ENCODE measurements at places on chromosomes 1 and 21.
A peak's percentile ranks its signal among the peaks of the same experiment; 100 is the strongest.

- no peak for DNase-seq
These were observed 266.0 kb downstream of the GPR52 start for GRCh38 chr1:174713796-174714195.

GRCh38 chr1:162823231-162823630 is 32.7 kb downstream of the HSD17B7 start:
- DNase-seq: peak; percentile 25

DNA sequence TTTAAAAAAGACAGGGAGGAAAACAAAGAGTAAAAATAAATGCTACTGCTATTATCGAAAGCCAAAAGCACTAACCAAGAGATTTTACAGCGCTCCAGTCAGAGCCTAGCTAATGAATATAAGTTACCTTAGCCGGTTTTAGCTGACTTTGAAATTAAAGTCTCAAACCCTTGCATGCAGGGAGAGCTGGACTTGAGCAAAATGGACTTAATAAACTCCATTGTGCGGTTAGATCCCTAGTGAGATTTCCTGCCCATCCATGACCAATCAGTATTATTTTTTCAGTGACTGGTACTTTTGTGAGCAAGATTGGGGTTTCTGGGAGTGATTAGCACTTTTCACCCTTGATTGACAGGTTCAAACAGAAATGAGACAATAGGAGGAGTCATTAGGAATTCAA is 333.4 kb upstream of the ADGRL2 start:
- no peak for DNase-seq

- DNase-seq: no peak
These were observed 240.1 kb downstream of the BARHL2 start for GRCh38 chr1:90476994-90477393.

DNA sequence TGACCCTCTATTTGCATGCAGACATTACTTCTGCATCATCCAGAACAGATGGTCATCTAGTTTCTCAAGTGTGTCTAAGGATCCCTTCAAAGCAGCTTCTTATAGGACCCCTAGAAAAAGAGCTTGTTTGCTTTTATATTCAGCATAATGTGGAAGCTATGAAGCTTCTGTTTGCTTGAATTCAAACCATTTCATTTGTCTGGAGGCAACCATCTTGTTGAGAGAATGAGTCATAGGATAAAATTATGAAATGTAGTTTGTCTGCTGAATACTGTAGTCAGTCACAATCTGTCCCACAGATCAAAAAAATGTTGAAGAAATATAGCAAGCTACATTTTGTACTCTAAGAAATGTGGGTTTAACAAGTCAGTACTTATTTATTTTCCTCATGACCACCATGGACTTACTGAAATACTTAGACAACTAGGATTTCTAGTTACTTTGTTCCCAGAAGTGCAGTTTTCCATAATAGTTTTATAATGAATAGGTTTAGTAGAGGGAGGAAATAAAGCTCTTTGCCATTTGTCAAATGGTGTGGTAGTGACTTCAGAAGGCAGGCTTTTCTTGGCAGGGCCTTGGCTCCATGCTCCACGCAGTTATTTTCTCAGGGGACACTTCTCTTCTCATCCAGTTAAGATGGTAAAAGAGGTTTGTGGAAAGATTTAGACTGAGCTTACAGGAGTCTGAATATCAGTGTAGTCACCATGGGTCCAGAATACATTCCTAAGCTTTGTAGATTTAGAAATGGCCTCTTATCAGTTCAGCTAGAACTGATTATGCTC is 74.8 kb upstream of the DEPDC1 start:
- no peak for DNase-seq

DNA sequence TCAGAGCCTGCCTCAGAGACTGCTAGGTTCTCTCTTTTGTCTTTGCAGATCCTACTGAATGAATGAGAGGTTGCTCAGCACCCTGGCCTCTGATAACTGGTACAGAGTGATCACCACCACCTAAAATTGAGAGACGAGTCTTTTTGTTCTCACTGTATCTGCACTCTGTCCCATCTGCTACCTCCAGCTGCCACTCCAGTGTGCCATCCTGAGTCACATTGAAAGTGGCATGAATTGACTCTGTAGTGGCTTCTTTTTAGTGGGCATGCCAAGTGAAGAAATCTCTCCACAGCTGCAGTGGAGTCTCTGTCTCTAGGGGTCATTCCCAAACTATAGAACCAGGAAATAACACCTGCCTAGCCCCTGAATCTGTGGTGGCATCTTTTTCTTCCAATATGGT is 14.7 kb downstream of the CAMK1G start:
- no peak for DNase-seq

- no peak for DNase-seq
These were observed 42.5 kb downstream of the LAMC2 start for GRCh38 chr1:183228347-183229220.

DNA sequence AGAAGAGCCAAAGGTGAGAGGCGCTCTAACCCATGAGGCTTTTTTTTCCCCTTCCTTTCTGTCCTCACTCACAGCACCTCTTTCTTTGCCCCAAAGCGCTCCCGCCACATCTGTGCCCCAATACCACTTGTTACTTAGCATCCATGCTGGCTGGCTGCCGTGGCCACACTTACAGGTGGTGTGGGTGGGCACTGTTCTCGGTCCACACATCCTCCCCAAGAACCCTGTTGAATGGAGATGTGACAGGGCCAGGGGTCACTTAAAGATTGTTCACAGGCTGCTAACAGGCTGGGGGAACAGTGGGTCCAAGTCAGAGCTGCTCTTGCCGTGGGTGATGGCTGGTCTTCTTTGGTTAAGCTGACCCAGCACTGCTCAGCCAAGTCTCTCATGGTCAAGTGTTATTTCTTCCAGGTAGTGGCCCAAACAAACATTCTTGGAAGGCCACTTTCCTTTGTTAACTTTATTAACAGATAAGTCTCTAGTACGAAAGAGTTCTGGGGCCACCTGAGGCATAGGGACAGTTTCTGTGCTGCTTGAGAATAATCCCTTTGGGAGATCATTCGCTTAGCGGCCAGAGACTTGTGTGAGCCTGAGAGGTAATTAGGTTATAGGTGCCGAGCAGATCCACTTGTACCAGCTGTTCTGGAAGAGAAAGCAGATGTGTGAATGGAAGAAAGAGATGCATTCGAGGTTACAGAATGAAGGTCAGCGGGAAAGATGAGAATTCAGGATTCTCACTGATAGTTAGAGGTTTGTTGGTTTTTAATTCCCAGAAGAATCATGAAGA is 62.6 kb upstream of the IRF2BP2 start:
- DNase-seq: no peak

- DNase-seq: no peak
These were observed 93.3 kb upstream of the POU3F1 start for GRCh38 chr1:38139738-38140487.

DNA sequence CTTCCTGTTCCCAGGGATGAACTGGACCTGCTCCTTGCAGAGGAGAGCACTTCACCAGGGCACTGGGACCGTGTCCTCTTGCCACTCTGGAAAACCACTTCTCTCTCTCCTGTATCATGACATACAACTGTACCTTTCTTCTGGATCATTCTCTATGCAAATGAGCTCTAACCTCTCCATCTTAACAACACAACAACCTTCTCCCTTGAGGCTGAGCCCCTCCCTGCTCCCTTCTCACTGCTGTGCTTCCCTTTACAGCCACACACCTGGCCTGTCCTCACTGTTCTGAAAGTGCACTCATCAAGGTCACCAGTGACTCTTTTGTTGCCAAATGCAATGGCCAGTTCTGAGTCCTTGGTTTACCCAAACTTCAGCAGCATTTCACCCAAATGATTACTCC is 54.5 kb upstream of the MRPS6 start:
- DNase-seq: no peak

GRCh38 chr1:236143104-236143948 is 987 bp downstream of the GPR137B start:
- DNase-seq: peak; percentile 42

DNA sequence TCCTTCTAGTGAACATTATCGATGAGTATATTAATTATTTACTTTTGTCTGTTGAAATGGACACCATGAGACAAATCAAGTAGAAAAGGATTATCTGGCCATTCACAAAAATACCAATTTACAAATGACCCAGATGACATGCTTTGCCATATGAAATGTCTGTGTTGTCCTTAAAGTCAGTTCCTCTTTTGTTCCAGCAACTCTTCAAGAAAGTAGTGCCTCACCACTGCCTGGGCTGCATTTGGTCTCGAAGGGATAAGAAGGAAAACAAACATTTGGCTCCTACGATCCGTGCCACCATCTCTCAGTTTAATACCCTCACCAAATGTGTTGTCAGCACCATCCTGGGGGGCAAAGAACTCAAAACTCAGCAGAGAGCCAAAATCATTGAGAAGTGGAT is 79.6 kb downstream of the RGL1 start:
- DNase-seq: no peak

- no peak for DNase-seq
These were observed 179.2 kb downstream of the BACH1 start for GRCh38 chr21:29477941-29478340.

Data from activated naive CD4-positive, alpha-beta T cell treated with Interleukin-2 at 50 U/mL for 16 hours (primary cell).